NCI-H526 (cell line): ENCODE measurements at places on chromosomes 7 and 10.

- no peak for DNase-seq
Measured at GRCh38 chr7:20296444-20296843, 34.3 kb upstream of the ITGB8 start.

DNA sequence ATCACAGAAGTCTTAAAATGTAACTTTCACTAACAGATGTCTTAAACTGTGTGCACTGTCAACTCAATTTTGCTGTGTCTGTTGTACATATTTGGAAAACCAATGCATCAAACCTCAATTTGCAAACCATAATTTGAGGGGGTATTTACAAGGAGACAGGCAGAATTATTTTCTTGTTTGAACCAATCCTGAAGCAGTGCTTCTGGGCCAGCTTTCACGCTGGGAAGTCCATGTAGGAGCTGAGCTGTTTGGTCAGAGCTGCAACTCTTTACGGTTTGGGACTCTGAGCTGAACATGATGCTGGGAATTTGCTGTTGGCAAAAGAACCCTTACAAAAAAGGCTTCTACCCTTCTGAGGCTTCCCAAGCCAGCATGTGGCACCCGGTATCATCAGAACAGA, 43.2 kb upstream of the EPC1 start:
- no peak for DNase-seq

GRCh38 chr10:80496555-80497172, 41.0 kb upstream of the SH2D4B start:
- DNase-seq, result no peak

- no peak for DNase-seq
Measured at GRCh38 chr7:45980973-45981372, 59.9 kb upstream of the IGFBP3 start.

DNA sequence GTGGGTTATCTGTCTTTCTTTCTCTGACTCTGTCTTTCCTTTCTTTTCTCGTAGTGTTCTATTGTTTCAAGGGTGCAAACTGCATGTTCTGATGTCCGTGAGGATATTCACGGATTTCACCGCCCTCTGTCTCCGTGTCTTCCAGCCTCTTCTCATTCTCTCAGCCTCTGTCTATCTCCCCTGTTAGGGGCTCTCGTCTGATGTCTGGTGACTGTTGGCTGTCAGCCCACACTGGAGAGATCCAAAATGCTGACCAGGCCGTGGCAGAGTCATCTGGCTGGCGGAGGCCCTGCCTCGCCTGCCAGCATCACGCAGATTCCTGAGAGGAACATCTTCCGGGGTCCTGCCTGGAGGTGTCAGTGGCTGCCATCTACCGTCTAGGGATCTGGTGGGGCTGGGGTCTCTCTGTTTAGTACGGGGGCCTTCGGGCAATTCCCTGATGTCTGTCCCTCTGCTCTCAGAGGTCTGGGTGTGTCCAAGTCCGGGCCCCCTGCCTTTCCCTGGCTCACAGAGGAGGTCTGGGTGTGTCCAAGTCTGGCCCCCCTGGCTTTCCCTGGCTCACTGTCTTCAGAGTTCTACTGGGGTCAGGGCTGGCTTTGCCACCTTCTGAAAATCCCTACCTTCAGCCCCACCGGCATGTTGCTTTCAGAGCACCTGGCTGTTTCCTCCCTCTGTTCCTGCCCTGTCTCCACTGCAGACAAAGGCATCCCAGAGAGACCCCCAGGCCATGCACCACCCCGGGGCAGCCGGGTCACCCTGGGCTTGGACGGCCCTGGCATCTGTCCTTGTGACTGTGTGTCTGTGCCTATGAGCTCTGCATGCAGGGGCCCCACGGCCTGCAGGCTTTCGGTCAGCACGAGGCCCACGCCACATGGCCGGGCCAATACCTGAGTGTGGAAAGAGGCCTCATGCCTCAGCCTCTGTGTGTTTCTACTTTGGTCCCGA, 14.0 kb upstream of the SCART1 start:
- no peak for DNase-seq

DNA sequence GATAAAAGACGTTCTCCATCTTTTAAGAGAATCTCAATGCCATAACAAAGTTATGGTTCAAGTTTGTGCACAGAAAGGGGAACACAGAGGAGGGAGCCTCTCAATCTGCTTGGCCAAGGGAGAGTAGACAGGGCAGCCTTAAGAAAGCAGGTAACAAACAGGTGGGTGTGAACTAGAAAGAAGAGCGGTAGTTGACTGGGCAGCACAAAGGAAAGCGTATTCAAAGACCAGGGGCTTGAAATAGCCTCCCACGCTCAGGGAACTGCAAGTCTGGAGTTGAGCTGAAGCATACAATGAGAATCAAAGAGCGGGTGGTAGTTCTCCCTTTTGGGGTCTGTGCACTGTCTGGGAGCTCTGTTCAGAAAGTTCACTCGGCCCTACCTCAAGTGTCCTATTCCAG, 18.9 kb upstream of the MACC1 start:
- DNase-seq, result no peak

DNA sequence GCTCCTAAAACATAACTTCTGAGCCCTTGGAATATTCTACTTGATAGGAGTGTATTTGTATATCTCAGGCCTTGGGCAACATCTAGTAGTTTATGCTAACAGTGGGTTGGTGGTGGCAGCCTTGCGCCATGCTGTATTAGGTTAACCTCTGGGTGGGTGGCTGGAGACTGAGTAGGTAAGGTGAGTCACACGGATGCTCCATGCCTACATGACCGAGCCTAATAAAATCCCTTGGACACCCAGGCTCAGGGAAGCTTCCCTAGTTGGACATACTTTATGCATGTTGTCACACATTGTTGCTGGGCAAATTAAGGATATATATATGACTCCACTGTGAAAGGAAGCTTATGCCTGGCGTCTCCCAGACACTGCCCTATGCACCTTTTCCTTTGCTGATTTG, 6.0 kb upstream of the DAGLB start:
- no peak for DNase-seq

- DNase-seq, result peak; percentile 23
Measured at GRCh38 chr7:30896036-30896435, 15.6 kb upstream of the AQP1 start.

DNA sequence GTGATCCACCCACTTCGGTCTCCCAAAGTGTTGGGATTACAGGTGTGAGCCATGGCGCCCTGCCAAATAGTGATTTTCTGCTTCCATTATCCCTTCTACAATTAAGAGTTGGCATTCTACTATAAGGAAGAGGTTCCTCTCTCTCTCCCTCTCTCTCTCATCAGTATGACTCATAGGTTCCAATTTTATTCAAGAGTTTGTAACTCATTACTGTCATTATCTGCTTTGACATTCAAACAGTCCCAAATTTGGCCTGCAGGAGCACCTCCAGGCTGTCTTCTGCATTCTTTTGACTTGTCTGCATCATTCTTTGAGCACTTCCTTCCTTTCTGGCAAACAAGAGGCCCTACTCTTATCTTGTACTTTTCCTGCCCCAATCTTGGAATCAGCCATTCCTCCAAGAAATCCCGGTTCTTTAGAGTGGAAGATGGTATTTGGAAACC, 33.2 kb upstream of the CALU start:
- no peak for DNase-seq

GRCh38 chr7:85205754-85206153, 18.9 kb upstream of the SEMA3D start:
- DNase-seq, result no peak

GRCh38 chr7:50347693-50348092, 43.2 kb downstream of the IKZF1 start:
- no peak for DNase-seq

DNA sequence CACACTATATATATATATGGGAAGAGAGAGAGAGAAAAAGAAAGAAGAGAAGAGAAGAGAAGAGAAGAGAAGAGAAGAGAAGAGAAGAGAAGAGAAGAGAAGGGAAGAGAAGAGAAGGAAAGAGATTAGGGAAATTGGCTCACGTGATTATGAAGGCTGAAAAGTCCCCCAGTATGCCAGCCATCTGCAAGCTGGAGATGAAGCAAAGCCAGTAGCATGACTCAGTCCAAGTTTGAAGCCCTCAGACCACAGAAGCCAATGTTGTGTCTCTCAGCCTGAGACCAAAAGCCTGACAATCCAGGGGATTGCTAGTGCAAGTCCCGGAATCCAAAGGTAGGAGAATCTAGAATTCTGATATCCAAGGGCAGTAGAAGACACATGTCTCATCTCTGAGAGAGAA, 206.3 kb upstream of the PRSS1 start:
- DNase-seq, result no peak
